Heart right ventricle (tissue), 16 donors: ENCODE measurements at places on chromosomes 3 and 15.
A peak's percentile ranks its signal among the peaks of the same experiment; 100 is the strongest.

DNA sequence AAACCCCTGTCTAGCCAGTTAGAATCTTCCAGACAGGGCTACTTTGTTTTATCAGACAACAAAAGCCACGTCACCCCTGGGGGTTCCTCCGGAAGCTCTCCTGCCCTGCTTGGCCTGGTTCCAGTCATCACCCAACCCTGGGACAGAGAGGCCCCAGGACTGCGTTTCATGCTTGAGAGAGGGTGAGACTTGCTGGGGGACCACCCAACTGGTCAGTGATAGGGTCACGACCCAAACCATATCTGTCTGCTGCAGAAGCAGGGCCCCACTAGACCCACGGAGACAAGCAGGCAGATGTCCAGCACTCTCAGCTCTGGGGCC is 1.2 kb downstream of the NT5DC2 start:
- no peaks in the 10 kb centered on the region for H3K36me3 ChIP-seq
- no peaks in the 10 kb centered on the region for H3K27me3 ChIP-seq
- no peak for DNase-seq
- H3K4me1 ChIP-seq = peaks cover 55% of the 10 kb centered on the region
- peak overlapping the region; percentile 79 for H3K27ac ChIP-seq

- no peak for DNase-seq
- H3K4me3 ChIP-seq = no peak overlapping the region
- H3K4me1 ChIP-seq = peaks cover 4% of the 10 kb centered on the region
- H3K27ac ChIP-seq = no peak overlapping the region
- H3K36me3 ChIP-seq = no peaks in the 10 kb centered on the region
These were observed 42.3 kb upstream of the KLHL25 start for GRCh38 chr15:85837011-85837433.

DNA sequence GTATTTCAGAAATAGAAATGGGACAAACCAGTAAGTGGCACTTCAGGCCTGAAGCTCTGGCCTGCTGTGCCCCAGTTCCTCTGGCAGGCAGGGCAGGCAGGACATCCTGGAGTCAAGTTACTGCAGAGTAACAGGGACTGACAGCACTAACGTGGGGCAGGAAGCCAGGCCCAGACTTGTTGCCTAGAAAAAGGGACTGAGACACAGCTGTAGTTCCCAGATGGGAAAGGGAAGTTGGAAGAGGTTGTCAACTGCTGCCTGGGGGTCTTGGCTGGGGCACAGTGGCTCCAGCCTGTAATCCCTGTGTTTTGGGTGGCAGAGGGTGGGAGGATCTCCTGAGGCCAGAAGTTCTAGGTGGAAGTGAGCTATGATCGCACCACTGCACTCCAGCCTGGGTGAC is 171.9 kb downstream of the FMN1 start:
- DNase-seq = peak; percentile 77
- no peak overlapping the region for H3K4me3 ChIP-seq
- peak overlapping the region; percentile 82 for H3K27ac ChIP-seq
- no peaks in the 10 kb centered on the region for H3K36me3 ChIP-seq
- no peaks in the 10 kb centered on the region for H3K27me3 ChIP-seq

DNA sequence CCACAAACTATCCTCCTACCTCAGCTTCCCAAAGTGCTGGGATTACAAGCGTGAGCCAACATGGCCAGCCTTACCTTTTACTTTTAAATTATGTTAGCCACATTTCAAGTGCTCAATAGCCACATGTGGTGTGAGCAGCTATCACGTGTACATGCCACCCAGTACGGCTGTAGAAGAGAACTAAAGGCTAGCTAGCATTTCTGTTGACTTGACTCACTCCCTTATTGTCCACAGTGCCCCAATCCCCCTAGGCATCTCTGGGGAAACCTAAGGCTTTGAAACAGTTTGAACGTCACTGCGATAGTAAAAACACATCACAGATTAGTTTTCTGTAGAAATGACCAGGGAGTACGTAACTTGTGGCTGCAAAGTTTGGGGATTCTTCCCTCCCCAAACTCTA is 12.0 kb downstream of the C15orf40 start:
- no peak for DNase-seq
- H3K36me3 ChIP-seq = peaks cover 13% of the 10 kb centered on the region
- peaks cover 6% of the 10 kb centered on the region for H3K4me1 ChIP-seq
- no peak overlapping the region for H3K4me3 ChIP-seq
- H3K27me3 ChIP-seq = no peaks in the 10 kb centered on the region
- no peak overlapping the region for H3K27ac ChIP-seq

- no peak overlapping the region for H3K27ac ChIP-seq
- no peak overlapping the region for H3K4me3 ChIP-seq
- H3K36me3 ChIP-seq = no peaks in the 10 kb centered on the region
- DNase-seq = no peak
- peaks cover 10% of the 10 kb centered on the region for H3K4me1 ChIP-seq
These were observed 61.8 kb upstream of the RBP1 start for GRCh38 chr3:139601191-139601961.

GRCh38 chr15:67511606-67512005 is 9.3 kb upstream of the C15orf61 start:
- no peaks in the 10 kb centered on the region for H3K4me1 ChIP-seq
- no peak overlapping the region for H3K4me3 ChIP-seq
- peaks cover 19% of the 10 kb centered on the region for H3K36me3 ChIP-seq
- no peaks in the 10 kb centered on the region for H3K27me3 ChIP-seq
- H3K27ac ChIP-seq = no peak overlapping the region
- no peak for DNase-seq

DNA sequence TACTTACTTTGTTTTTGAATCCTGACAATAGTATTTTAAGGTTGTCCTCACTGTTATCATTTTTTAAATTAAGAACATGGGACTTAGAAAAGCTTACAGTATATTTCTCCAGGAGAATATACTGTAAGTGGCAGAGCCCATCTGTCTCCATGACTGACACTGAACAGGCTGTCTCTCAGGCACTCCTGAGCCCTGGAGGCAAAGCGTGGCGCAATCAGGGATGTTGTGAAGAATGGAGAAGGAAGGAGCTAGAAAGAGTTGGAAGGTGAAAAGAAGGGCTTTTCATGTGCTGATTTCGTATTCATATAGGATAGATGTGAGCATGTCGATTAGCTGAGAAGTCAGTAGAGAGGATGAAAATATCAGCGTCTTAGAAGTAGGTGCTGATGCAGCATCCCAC is 41.5 kb downstream of the FGF12 start:
- no peaks in the 10 kb centered on the region for H3K36me3 ChIP-seq
- H3K4me3 ChIP-seq = no peak overlapping the region
- no peak for DNase-seq
- no peaks in the 10 kb centered on the region for H3K4me1 ChIP-seq

DNA sequence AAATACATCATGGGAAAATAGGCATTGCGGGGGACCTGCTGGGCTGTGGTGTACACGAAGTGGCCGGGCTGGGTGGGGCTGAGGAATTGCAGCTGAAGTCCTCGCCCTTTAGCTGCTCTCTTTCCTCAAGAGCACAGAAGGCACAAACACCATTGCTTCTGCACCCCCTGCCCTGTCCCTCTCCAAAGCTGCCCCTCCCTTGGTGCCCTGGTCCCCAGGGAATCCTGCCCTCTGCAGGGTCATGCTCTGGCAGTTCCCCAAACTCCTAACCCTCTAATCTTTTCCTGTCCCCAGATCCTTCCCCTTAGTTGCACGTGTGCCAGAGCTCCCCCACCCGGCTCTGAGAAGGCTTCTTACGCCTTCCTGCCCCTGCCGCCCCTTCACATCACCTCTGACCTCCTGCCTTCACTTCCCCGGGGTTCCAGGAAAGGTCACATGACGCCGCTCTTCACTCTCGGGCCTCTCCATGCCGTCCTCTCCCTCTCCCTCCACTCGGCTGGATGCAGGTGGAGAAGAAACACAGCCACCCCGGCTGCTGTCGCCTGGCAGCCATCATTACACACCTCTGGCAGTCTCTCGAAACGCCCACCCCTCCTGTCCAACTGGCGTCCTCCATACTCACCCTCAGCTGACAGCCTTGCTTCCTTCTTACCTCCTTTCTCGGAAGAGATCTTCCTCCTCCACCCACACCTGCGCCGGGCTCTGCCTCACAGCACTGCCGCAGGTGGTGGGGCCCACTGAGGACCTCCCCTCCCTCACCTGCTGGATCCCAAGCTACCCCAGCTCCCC is 6.9 kb upstream of the PCSK6 start:
- H3K4me1 ChIP-seq = peaks cover 5% of the 10 kb centered on the region
- no peak for DNase-seq
- no peaks in the 10 kb centered on the region for H3K36me3 ChIP-seq
- H3K4me3 ChIP-seq = no peak overlapping the region
- peaks cover 17% of the 10 kb centered on the region for H3K27me3 ChIP-seq

DNA sequence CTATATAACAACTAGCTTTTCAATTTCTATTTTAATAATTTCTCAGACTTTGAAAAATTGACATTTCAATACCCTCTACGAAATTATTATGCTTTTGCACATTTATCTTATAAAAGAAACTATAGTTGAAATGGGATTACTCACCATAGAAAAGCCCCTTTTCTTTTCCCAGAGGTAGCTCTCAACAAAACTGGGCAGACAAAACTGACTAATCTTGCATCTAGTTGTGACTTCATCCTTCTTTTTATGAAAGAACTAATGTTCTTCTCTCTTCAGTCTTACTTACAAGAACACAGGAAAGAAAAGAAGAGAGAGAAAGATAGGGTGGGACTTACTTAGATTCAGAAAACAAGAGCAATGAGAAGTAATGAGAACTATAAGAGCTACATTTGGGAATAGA is 61.0 kb downstream of the GPR160 start:
- no peak for DNase-seq
- no peaks in the 10 kb centered on the region for H3K27me3 ChIP-seq
- H3K36me3 ChIP-seq = peaks cover 4% of the 10 kb centered on the region
- H3K4me1 ChIP-seq = no peaks in the 10 kb centered on the region
- H3K4me3 ChIP-seq = no peak overlapping the region

- no peak for DNase-seq
- H3K4me3 ChIP-seq = no peak overlapping the region
- peak overlapping the region; percentile 24 for H3K27ac ChIP-seq
- H3K27me3 ChIP-seq = no peaks in the 10 kb centered on the region
These were observed 38.8 kb downstream of the LMCD1 start for GRCh38 chr3:8540456-8540855.

DNA sequence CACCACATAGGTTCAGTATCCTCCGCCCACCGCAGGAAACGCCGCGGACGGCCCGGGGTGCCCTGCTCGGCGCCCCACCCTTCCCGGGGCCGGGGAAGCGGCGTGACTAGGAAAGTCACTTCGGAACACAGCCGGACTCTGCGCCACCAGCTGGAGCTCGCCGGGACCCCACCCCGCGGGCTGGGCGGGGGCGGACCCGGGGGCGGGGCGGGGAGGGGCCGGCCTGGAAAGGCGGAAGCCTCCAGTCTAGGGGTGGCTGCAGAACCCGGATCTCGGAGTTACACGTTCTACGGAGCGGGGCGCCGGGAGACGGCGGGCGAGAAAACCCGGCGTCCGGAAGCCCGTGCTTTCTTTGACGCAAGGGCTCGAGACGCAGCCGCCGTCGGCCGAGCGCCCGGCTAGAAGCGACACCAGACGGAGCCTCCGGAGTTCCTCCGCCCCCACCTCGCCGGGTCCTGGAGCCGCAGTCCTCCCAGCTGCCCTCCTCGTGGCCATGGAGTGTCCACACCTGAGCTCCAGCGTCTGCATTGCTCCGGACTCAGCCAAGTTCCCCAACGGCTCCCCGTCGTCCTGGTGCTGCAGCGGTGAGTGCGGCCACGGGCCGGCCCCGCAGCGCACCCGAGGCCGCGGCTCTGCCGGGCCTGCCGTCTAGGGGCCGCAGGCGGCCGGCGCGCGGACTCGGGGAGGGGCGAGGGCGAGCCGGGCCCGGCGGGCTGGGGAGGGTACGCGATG is at the start of gene USP3:
USP3 (plus strand) TSS at position 347 of the 732 bp plus-strand sequence; CDS start at position 494, 147 bp downstream.
- peak within 1 kb of the TSS; percentile 85 for H3K4me3 ChIP-seq
- DNase-seq = peak; percentile 94
- H3K4me1 ChIP-seq = peaks cover 84% of the 10 kb centered on the region
- H3K36me3 ChIP-seq = no peaks in the 10 kb centered on the region

DNA sequence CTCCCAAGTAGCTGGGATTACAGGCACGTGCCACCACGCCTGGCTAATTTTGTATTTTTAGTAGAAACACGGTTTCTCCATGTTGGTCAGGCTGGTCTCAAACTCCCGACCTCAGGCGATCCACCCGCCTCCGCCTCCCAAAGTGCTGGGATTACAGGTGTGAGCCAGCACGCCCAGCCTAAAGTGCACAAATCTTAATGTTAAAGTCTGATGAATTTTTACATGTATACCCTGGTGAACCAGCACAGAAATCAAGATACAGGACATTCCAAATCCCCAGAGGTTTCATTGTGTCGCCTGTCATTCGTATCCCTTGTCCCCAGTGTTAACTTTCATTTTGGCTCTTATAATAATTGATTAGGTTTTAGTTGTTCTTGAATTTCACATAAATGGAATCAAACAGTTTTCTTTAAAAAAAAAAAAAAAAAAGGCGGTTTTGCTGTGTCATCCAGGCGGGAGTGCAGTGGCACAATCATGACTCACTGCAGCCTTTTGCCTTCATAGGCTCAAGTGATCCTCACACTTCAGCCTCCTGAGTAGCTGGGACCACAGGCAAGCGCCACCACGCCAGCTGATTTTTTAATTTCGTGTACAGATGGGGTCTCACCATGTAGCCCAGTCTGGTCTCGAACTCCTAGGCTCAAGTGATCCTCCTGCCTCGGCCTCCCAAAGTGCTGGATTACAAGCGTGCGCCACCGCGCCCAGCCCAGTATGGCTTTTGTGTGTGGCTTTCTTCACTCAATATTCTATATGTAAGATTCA is 1.5 kb upstream of the TM4SF19 start:
- no peak for DNase-seq
- no peaks in the 10 kb centered on the region for H3K4me1 ChIP-seq
- no peak overlapping the region for H3K4me3 ChIP-seq
- H3K27ac ChIP-seq = no peak overlapping the region
- no peaks in the 10 kb centered on the region for H3K27me3 ChIP-seq

GRCh38 chr3:115960799-115961198 is 337.5 kb downstream of the GAP43 start:
- no peaks in the 10 kb centered on the region for H3K27me3 ChIP-seq
- H3K4me3 ChIP-seq = no peak overlapping the region
- H3K4me1 ChIP-seq = no peaks in the 10 kb centered on the region
- no peak for DNase-seq
- no peak overlapping the region for H3K27ac ChIP-seq

DNA sequence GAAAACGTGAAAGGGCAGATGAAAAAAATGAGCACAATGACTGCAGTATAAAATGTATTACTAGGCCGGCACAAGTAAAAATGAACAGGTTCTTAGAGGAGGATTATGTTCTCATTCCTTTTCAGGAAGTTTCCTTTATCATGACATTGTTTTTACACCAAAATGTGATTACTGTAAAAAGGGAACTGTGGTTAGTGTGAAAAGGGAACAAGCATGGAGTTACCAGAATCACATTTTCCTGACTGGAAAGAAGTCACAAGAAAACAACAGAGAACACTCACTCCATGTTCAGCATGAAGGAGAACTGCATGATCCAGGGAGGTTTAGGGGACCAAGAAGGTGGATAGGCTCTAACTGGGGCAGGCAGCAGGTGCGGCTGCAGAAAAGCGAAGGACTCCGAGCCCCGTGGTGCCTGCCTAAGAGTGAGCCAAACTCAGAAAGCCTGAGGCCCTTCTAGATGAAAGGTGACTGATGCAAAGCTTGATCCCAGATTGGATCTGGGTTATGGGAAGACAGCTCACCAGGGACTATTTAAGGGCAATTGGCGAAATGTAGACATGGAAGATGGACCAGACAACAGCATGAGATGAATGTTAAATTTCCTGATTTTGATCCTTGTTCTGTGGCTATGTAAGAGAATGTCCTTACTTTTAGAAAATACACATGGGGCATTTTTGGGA is 77.3 kb downstream of the CCR1 start:
- H3K4me1 ChIP-seq = no peaks in the 10 kb centered on the region
- H3K27me3 ChIP-seq = no peaks in the 10 kb centered on the region
- H3K36me3 ChIP-seq = no peaks in the 10 kb centered on the region
- no peak overlapping the region for H3K4me3 ChIP-seq
- no peak for DNase-seq
- H3K27ac ChIP-seq = peak overlapping the region; percentile 92
